Neuronal stem cell (in vitro differentiated cells): ENCODE measurements at places on chromosomes 4 and X.

- no peak for DNase-seq
These were observed 1.1 kb downstream of the MORF4L2 start for GRCh38 chrX:103685396-103685795.

DNA sequence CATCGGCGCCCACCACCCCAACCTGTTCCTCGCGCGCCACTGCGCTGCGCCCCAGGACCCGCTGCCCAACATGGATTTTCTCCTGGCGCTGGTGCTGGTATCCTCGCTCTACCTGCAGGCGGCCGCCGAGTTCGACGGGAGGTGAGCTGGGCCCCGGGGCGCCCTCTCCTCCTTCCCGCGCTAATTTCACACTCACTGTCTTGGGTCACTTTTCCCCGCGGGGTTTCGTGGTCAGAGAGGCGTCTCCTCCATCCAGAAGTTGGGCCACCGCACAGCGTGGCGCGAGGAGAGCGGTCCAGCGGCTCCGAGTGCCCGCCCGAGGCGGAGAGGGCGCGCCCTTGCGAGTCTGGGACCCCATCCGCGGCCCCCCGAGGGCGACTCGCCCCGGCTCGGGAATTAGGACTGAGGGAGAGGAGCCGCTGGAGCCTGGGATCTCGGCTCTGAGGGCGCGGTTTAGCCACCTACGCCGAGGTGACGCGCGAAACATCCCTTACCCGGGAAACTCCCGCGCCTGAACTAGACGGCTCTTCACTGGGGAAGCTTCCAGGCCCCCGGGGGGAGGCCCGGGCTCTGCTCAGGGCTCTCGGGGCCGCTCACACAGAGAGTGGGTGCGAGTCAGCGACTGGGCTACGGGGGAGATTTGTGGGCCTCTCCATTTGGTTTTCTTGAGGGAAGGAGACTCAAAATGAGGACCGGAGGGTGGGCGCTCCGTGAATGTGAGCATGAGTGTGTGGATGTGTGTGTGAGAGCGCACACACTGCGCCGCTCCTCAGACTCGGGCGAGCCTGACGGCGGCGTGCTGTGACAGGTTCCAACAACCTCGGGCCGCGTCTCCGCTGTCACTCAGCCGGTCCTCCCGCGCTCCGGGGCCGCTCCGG lies 551 bp downstream of the NPNT start:
- peak; percentile 37 for DNase-seq

- DNase-seq: no peak
These were observed 42.4 kb downstream of the CD99L2 start for GRCh38 chrX:150856101-150856500.

DNA sequence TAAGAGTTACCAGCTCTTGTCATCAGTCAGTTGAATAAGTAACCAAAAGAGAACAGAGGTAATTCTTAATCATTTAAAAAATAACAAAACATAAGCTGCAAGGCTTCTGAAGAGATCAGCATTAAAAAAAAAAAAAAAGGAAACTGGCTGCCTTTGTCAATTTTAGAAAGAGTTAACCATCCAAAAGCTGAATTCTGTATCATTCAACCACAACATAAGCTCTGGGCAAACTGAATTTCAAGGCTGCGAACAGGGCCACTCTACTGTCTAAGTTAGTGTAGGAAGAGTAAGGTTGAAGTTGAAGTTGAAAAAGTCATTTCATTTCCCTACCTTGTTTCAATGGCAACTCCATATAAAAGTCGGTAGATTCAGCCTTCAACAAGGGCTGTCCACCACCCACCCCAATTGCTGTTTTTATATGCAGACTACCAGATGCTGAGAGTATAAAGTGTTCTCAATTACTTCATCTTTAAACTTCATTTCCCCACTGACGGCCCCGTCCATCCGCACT lies 1.1 kb upstream of the LIN54 start:
- no peak for DNase-seq

DNA sequence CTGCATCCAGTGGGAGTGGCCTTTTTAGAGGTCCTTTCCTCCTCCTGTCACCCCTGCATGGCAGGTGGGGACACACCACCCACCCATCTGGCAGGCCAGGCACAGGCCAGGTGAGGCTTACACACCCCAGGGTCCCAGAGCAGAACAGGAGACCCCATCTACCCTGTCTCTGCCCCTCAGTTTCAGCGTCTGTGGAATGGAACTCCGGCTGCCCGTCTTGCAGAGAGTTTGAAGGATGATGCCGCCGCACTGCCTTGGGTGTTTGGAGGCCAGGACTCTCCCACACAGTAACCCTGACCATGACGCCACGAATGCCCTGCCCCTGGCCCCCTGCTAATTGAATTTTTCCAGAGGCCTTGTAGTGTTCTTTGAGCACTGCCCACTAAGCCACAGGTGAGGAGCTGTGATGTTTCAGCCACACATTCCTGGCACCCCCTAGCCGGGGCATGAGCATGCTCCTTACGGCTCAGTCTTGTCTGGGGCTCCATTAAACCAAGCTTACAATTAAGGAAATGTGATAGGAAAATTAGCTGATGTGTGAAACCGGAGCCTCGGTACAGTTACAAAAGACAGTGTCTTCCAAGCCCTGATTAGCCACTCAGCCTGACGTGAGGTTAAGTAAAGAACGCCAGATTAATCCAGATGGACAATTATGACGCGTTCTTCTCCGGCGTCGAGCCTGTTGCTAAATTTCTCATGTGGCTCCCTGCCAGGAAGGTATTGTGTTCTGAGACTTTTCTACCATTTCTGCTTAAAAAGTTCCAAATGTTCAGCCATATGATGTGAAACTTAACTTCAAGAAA lies 39.3 kb downstream of the HMX1 start:
- no peak for DNase-seq

- DNase-seq: no peak
These were observed 2.3 kb downstream of the HNRNPD start for GRCh38 chr4:82371497-82371896.

GRCh38 chr4:124389591-124389990 lies 322.9 kb downstream of the ANKRD50 start:
- DNase-seq: no peak

GRCh38 chr4:131531087-131531486 lies 1618.0 kb upstream of the PCDH10 start:
- no peak for DNase-seq

GRCh38 chr4:7714176-7714575 lies 225.5 kb downstream of the AFAP1 start:
- no peak for DNase-seq

DNA sequence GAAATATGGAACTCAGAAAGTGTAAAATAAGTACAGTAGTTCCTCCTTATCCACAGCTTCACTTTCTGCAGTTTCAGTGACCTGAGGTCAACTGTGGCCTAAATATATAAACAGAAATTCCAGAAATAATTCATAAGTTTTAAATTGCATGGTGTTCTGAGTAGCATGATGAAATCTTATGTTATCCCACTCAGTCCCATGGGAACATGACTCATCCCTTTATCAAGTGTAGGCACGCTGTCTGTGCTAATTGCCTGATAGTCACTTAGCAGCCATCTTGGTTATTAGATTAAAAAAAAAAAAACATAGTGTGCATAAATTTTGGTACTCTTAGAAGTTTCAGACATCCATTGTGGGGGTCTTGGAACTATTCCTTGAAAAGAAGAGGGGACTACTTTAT lies 983.4 kb upstream of the ADGRL3 start:
- DNase-seq: no peak

DNA sequence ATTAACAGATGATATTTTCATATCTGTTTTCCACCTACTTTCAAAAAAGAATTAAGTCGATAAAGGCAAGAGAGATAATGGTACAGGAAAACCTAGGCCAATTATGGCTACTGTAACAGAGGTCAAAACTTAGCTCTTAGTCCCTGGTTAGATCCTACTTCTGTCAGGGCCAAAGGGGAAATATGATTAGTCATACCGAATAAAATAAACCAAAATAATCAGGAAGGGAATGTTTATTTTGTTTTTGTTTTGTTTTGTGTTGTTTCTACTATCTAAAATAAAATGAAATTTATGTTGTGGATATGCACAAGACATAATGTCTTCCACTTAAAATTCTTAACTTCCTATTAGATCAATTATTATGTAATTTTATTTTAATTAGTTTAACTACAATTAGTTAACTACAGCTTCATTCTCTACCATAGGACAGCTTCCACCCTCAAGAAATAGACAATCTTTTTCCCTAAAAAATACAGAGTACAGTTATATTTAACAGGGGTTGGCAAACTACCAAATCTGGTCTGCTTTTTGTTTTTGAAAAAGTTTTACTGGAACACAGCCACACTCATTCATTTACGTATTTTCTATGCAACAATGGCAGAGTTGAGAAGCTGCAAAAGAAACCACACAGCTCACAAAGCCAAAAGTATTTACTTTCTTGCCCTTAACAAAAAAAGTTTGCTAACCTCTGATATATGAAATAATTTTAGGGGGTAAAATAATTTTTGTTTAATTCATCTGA lies 25.4 kb downstream of the TMEM47 start:
- no peak for DNase-seq
